Left ventricle myocardium superior (tissue), 1 donor: ENCODE measurements at places on chromosomes 2 and 18. TPM values are rescaled to one million over a fixed set of nuclear protein-coding genes. Genes with fewer than 3 reads are reported as not detected.

GRCh38 chr18:55856229-55856628 is 268.2 kb upstream of the TCF4 start:
- DNase-seq: no peak

DNA sequence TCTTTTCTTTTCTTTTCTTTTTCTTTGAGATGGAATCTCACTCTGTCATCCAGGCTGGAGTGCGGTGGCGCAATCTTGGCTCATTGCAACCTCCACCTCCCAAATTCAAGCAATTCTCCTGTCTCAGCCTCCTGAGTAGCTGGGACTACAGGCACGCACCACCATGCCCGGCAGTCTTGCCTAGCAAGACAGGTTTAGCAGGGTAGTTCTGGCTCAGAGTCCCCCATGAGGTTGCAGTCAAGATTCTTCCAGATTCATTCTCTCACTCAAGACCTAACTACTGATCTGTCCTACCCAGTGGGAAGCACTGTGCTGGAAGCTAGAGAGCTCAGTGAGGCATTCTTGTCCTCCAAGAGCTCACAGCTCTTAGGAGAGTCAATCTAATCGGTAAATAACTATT is 17.6 kb upstream of the ZAP70 start:
- no peak for DNase-seq

- DNase-seq: no peak
These were observed 86.0 kb downstream of the TAF4B start for GRCh38 chr18:26312199-26312598.

DNA sequence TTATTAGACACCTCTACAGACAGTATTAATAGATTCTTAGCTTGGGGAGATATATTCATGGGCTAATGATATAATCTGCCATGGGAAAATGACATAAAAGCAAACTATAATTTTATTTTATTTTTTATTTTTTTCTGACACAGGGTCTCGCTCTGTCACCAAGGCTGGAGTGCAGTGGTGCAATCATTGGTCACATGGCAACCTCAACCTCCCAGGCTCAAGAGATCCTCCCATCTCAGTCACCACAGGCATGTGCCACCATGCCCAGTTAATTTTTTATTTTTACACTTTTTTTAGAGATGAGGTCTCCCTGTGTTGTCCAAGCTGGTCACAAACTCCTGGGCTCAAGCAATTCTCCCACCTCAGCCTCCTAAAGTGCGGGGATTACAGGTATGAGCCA is 39.3 kb downstream of the RTN4 start:
- no peak for DNase-seq

- no peak for DNase-seq
These were observed 26.1 kb upstream of the INHBB start for GRCh38 chr2:120319686-120320317.

DNA sequence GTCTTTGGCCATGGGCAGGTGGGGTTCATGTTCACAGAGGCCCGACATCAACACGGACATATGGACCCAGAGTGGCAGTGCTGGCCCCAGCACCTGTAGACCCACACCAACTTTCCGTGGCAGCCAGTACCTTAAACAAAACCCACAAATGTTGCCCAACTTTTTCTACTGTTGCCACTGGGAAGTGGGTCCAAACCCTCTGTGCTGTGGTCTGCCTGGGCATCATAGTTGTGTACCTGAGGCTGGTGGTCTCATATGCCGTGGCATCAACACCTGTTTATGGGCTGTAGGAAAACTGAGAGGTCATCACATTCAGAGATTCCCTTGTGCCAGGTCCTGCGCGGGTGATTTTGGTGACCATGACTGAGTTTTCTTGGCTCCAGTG is 79.9 kb downstream of the SH3RF3 start:
- DNase-seq: no peak

GRCh38 chr2:186485576-186485870 is 537 bp upstream of the ZC3H15 start:
- no peak for DNase-seq

DNA sequence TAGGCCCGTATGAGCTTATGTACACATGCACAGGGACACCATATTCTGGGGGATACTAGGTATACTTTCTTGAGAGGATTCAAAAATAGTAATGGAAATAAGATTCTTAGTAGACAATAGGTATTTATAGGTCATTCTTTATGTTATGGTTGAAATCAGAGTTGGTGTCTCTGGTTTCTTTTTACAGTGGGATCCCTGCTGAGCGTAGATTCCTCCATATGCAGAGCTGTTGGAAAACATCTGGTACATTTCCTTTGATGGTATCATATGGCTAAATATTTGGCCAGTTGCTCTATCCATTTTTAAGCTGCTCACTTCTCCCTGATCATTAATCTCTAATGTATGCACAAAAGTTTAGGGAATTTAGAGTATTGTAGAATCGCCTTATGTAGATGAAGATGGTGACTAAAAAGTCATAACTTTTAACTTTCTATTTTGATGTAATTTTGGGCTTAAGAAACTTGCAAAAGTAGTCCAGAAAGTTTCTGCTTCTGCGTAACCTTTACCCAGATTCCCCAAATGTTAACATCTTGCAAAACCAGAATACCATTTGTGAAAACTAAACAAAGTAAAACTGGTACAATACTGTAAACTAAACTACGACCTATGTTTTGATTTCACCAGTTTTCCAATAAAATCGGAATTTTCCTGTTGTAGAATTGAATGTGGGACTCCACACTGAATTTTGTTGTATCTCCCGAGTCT is 5.4 kb downstream of the ARHGAP28 start:
- DNase-seq: no peak

DNA sequence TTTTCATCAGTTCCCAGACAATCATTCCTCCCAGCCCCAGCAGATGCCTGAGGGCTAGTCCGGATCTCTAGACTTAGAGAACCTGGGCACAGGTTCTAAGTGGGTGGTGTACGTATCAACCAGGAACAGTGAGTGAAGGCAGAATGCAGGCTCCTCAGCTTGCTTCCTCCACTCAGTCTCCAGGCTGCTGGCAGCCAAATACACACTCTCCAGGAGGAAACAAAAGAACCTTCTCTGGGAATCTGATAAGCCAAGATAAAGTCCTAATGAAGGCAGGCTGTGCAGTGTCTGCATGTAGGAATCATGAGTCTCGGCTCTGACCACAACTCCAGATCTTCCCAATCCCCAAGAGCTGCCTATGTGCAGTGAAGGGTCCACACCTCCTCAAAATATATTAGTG is 245.7 kb downstream of the SP3 start:
- DNase-seq: no peak

GRCh38 chr18:7177116-7177744 is 53.7 kb upstream of the LRRC30 start:
- DNase-seq: no peak

DNA sequence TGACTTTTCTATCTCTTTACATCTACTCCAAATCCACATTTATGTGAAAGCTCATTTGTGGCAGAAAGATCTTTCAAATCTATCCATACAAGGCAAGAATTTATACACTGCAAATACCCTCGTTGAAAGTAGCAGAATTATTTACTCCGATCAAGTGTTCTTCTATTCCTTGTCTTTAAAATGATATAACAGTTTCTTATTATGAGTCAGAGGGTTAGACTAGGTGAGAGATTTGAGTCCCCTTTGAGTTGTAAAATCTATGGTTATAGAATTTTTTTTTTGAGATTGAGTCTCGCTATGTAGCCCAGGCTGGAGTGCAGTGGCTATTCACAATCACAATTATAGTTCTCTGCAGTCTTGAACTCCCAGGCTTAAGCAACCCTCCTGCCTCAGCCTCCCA is 5.6 kb upstream of the GREB1 start:
- DNase-seq: no peak

DNA sequence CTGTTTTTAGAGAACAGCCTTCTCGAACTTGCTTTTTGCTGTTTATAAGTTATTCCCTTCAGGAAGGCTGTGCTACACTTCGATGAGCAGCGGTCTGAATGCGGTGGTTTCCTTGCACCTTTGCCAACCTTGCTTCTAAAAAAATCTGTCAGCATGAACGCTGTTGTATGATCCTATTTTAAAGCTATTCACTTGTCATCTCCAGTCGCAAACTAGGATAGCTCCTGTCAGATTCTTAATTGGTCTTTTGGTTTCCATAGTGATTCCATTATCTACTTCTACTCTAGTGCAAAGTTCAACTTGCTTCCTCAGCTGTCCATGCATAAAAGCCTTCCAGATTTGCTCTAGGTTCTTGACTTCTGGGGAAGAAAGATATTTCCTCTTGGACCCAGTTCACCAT is 76.3 kb upstream of the GALNT3 start:
- no peak for DNase-seq

DNA sequence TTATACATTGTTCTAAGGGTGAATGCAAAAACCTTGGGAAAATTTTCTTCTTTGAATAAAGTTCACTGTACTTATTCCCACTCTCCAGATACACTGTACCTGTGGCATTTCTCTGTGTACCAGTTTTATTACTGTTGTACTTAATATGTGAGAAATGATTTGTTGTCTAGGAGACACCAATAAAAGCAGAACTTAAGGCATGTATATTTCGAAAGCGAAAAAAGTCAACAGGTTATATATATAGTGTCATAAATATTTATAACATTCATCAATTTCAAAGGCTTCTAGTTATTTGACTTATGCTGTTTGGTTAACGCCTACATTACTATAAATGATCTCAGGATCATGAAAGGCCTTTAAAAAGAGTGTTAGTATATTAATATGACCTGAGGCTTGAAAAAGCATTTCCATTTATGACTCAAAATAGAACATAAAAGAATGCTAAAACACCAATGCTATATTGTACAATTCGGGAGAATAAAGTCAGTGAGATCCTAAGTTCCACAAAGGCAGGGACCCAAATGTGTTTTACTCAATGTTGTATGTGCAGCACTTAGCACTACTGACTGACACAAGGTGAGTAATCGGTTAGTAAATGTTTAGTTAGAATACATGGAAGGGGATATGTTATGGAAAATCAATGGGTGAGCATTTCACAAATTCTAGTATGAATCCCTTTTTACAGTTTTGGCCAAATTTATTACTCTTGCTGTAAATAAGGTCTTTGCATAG is 32.2 kb upstream of the HNRNPA3 start:
- no peak for DNase-seq

DNA sequence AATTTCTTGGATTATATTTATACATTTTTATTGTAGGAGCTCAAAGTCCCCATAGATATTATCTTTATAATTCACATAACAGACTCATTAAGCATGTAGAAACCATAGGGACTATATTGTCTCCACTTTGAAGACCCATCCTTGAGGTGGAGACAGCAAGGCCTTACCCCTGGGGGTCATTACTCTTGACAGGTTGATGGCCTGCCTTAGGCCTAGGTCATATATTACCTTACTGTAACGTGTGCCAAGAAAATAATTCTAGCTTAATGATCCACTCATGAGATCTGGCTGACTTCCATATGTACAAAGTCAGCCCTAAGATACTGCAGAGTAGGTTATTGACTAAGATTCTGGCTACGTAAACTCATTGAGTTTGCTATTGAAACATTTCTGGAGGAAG is 65.4 kb upstream of the GLS start:
- DNase-seq: no peak

- no peak for DNase-seq
These were observed 84.6 kb upstream of the SPTBN1 start for GRCh38 chr2:54371460-54372065.

- DNase-seq: no peak
These were observed 236.3 kb upstream of the FSIP2 start for GRCh38 chr2:185502351-185502750.

DNA sequence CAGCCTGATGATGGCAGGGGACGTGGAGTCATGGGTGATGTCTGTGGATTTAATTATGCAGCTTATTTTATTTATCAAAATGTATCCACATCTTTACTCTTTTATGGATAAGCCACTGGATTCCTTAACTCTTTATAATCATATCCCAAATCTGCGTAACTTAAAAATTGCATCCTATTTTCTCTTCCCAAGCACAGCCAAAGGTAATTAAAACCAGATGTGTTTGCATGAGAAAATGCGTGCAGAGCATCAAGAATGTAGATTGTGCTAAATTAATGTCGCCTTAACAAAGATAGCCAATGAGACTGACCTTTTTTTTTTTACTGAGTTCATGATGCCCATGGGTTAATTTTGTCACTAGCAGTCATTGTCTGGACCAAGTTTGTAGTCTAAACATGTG is 10.0 kb downstream of the SH3RF3 start:
- DNase-seq: no peak

DNA sequence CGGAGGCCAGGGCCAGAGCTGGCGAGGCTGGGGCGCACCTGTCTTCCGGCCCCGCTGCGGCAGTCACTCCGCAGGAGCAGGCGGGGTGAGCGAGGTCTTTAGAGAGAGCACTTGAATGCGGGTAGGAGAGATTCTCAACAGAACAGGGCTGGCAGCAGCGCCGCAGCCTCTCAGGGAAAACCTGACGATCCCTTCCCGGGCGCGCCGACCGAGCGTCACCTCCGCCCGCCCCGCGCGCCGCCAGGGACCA is 526 bp downstream of the PRKRA start:
- no peak for DNase-seq

GRCh38 chr2:113905886-113906285 is 16.0 kb downstream of the ACTR3 start:
- no peak for DNase-seq

DNA sequence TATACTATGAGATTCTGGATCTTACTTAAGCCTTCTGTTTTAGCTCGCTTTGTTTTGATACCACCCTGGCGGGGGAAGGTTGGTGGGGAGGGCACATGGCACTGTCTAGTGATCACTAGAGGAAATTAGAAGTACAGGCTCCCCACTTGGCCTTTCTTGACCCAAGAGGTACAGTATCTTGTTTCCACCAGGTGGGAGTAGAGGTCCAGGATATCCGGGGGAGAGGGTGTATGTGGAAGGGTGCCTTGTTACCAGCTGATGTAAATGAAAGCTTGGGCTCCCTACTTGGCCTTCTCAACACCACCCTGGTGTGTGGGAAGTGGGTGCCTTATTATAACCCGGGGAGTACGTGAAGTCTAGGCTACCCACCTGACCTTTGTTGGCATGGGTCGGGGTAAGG is 7.5 kb downstream of the GALNT1 start:
- no peak for DNase-seq

DNA sequence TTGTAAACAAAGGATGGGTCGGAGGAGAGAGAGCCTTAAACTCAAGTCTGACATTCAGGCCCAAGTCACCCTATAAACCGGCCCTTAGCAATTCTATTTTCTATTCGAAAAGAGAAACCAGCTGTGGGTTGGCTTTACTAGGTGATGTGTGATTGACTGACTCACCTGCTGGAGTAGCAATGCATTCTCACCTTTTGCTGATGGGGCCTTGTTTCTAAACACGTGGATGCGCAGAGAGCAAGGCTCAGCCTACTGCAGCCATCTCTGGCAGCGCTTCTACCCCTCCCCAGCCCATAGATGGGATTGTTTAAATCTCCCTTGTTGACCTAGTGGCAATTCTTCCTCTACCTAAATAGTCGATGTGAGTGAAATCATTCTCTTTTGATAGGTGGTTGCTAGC is 138.5 kb downstream of the MEIS1 start:
- DNase-seq: no peak

- no peak for DNase-seq
These were observed 465.4 kb downstream of the ZNF804A start for GRCh38 chr2:185063761-185064160.

The PROM2 gene
- total RNA-seq: 0.35 TPM

The ZNF804A gene
- total RNA-seq: 0.07 TPM

The SERPINB13 gene
- total RNA-seq: not detected

The UGT1A1 gene
- not detected for total RNA-seq

The SERPINB10 gene
- total RNA-seq: not detected

The REG1A gene
- total RNA-seq: not detected

The CYP1B1 gene
- 16.9 TPM for total RNA-seq

The CKAP2L gene
- total RNA-seq: 0.10 TPM

The TUBB8B gene
- total RNA-seq: not detected

The C1GALT1C1L gene
- total RNA-seq: 0.64 TPM

The ORMDL1 gene
- 21.4 TPM for total RNA-seq
